Activated CD8-positive, alpha-beta memory T cell treated with anti-CD3 and anti-CD28 coated beads, Interleukin-2, amount 50 U/mL, for 4 hours (primary cell): ENCODE measurements at places on chromosomes 7 and 10.

- DNase-seq, result peak; percentile 39
These were observed 47.8 kb downstream of the CPEB3 start for GRCh38 chr10:92242910-92243671.

GRCh38 chr10:73644015-73644743 lies 2.9 kb upstream of the MYOZ1 start:
- peak; percentile 43 for DNase-seq

DNA sequence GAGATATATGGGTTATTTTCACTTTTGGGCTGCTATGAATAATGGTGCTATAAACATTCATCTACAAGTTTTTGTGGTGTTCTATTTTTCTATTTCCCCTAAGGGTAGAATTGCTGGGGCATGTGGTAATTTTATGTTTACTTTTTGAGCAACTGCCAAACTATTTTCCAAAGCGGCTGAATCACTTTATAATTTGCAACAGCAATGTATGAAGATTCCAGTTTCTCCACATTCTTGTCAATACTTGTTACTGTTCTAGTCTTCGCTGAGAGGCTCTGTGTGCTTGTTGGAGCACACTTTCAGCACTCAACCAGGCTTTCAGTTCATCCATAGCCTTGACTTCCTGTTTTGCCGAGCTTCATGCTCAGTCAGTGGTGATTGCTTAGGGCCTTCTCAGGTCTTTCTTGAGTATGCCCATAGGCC lies 39.0 kb downstream of the ADK start:
- DNase-seq, result no peak

DNA sequence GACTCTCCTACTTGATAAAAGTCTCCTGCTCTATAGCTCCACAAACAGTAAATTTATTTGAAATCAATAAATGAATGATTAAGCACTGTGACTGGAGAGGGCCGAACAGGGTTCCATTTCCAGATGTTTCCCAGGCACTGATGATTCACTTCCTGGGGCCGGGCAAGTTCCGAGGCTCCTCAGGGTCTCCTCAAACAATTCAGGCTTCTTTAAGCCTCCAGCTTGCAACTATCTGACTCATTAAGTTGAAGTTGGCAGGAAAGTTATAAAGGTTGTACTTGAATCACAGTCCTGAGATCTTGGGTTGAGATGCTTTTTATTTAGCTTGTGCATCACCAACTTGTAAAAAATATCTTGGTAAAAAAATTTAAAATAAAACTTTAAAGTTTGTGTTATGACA lies 612.9 kb downstream of the DNAJB6 start:
- DNase-seq, result no peak

DNA sequence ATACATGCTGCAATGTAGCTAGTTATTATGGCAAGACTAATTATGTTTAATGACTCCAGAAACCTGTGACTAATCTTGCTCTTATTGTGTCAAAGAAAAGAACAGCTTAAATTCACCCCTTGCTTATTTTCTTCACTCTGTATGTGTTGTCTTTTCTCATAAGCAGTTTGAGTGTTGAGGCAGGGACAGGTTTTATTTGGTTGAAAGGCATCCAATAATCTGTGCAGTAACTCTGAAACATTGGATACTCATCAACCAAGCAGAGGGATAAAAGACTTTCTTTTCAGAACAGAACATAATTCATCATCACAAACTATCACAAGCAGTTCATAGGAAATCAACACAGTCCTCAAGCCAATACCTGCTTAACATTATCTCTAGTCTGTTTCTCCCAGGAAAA lies 797.6 kb upstream of the MBL2 start:
- DNase-seq, result no peak

GRCh38 chr7:115232041-115232440 lies 310.1 kb downstream of the MDFIC start:
- DNase-seq, result no peak

- DNase-seq, result no peak
These were observed 49.8 kb downstream of the DOCK4 start for GRCh38 chr7:112156412-112156811.

GRCh38 chr10:118592675-118593330 lies 2.6 kb downstream of the PRLHR start:
- no peak for DNase-seq

- DNase-seq, result no peak
These were observed 32.0 kb downstream of the CUL2 start for GRCh38 chr10:35058134-35058533.

DNA sequence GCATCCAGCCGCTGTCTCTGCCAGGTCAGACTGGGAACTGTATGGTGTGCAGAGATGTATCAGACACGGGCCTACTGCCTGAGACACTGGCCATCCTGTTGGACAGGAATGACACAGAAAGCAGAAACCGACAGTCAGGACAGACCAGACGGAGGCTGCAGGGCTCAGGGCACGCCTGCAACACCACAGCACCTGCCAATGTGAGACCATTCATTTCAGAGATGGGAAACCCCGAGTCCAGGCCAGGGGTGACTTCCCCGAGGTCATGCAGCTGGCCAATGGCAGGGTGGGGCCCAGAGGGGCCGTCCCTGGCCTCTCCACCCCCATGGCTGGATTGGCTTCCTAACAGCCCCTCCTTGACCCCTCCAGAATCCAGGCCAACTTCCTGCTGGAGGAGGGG lies 34.7 kb downstream of the GRID1 start:
- peak; percentile 4 for DNase-seq

DNA sequence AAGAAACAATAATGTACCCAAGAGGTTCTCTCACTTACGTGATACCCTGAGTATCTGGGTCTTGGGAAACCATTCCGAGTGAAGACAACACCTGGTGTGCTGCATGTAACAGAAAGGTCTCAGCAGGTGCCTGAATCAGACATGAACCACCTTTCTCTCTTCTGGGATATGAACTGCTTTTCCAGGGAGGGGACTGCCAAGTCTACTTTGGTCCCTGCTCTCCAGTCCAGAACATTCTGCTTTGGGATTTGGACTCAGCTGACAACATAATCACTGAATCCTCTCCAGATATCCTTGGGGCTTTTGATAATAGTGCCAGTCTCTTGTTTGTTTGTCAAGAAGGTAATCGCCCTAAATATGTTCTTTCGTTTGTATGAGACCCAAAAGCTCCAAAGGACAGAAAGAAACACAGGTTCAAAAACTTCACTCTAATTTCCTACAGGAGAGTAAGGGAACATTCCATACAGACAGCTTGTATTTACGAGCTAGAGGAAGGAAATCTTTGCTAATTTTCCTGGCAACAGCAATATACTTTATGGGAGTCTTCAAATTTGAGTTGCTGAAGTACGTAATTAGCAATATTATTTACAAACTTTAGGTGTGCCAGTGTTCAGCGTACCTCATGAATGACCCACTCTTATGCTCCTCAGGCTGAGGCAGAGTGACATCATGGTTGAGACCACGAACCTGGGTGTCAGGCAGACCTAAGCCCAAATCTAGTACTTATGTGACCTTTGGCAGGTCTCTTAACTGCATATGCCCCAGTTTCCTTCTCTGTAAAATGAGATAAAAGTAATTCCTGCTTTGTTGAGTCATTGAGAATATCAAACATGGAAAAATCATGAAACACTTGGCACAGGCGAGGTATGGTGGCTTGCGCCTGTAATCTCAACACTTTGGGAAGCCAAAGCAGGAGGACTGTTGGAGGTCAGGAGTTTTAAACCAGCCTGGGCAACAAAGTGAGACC lies 5.4 kb downstream of the ABLIM1 start:
- no peak for DNase-seq

GRCh38 chr10:33921970-33922605 lies 587.6 kb upstream of the NRP1 start:
- DNase-seq, result no peak

GRCh38 chr7:142668495-142668894 lies 80.8 kb upstream of the PRSS1 start:
- DNase-seq, result no peak

DNA sequence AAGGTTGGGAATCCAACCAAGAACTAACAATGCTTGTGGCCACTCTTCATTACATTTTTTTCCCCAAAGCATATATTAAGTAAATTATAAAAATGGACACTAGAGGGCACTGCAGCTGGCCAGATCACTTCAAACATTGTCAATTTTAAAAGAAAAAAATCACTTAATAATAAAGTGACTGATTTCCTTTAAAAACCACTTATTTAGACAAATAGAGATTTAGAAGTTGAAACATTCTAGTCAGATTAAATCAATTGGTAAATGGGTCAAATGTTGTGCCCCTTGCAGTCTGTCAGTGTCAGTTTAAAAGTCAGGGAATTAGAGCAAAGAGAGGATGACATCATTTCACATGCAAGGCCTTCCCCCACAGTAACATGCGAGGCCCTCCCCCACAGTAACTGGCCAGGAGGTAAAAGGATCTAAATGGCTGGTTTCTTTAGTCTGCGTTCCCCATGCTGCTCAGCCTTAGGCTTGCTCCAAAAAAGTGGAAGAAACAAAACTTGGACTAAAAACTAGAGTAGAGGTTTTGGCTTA lies 177.9 kb downstream of the SKAP2 start:
- DNase-seq, result no peak

DNA sequence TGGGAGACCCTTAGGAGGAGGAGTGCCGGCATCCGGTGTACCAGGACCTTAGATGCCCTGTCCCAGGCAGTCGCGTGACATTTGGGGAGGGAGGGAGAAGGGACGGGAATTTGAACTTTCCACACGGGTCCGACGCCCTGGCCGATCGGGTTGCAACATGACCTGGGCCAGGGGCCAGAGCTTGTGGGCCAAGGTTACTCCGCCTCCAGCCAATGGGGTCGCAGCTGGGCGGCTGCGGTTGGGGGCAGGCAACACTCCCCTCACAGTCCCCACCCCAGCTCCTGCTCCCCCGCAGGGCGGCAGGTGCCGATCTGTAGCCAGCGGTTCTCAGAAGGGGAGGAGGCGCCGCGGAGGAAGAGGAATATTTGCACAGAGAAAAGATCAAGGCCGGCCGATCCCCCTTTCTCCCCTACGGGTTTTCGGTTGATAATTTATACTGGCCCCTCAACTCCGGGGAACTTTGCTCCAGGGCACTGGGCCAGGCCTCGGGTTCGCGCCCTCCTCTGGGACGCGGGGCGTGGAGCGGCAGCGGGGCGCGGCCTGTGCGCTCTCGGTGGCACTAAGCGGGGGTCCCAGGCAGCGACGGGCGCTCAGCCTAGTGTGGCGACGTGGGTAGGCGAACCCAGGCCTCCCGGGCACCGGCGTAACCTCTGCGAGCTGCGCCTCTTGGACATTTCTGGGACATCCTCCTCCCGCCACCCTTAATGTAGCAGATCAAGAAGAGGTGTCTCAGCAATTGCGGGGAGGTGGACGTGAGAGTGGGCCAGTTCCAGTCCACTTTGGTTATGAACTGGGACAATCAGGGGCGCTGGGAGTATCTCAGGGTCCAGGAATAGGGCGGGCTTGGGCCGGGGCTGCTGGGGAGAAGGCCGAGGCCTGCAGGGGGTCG lies 1.2 kb downstream of the MLXIPL start:
- DNase-seq, result no peak

DNA sequence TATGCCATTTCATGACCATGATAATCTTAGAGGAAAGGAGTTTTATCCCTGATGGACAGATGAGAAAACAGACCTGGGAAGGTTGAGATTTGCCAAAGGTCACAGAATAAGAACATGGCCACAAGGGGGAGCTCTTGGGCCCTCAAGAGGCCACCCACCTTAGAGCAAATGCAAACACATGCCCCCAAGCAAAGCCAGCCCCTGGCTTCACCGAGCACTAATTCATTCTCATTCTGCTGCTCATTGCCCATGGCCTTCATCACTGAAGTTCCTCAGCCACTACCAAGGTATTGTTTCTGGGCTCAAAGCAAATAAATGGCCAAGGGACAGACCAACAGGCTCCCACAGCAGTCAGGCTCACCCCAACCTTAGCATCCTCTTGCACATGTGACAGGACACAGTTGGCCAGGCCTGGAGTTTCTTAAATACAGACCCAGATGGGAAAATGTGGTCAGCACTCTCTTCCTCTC lies 44.2 kb downstream of the PDLIM1 start:
- peak; percentile 60 for DNase-seq

DNA sequence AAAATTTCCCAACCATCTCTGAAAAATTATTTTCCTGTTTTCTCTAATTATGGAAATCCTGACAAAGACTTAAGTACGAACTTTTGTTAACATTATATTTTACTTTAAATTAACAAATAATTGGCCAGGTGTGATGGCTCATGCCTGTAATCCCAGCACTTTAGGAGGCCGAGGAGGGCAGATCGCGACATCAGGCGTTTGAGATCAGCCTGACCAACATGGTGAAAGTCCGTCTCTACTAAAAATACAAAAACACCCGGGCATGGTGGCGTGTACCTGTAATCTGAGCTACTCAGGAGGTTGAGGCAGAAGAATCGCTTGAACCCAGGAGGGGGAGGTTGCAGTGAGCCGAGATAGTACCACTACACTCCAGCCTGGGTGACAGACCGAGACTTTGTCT lies 32.2 kb downstream of the DGKB start:
- no peak for DNase-seq

- DNase-seq, result no peak
These were observed 1.7 kb downstream of the TUBGCP2 start for GRCh38 chr10:133306941-133307379.

DNA sequence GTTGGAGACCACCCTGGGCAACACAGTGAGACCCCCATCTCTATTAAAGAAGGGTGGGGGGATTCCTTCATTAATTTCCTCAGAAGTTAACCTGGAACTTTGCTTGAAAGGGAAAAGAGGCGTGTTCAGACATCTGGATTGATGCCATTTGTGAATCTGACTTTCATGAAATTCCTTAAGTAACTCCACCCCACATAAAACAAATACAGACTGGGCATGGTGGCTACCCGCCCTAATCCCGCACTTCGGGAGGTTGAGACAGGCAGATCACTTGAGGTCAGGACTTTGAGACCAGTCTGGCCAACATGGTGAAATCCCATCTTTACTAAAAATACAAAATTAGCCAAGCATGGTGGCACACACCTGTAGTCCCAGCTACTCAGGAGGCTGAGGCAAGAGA lies 75.0 kb downstream of the EEPD1 start:
- no peak for DNase-seq

DNA sequence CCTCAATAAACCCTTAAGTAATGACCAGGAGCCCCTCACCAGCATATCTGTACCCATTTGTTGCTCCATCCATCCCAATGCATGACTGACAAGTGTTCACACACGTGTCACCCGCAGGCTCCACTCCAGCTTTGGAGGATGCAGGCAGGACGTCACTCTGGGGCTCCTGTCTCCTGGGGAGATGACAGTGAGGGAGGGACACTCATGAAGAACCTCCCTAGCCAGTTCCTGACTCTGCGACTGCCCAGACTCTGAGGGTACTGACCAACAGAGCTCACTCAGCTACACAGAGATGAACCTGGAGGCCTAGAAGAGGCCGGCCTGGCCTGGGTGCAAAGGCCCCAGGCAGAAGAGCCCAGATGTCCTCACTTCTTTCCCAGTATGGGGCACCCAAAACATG lies 135.1 kb upstream of the RET start:
- no peak for DNase-seq
